ENCODE measurements at places on chromosomes 4 and X.

DNA sequence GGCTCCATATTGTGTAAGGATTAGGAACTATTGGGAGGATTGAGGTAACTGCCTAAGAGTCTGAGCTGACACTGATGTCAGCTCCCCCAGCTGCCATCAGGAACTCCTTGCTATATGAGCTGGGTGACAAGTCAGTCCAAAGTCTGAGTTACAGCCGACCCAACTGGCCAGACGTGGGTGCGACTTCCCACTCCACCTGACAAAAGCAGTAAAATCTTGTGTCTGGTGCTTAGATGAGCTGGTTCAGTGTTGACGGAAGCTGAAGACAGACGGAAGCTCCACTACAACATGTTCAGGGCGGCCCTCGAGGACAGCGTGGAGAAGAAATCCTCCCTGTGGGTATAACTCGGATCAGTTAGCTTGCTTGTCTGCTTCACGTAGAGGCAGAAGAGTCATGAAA lies 22.8 kb upstream of the NAT8L start:
- DNase-seq, result no peak

DNA sequence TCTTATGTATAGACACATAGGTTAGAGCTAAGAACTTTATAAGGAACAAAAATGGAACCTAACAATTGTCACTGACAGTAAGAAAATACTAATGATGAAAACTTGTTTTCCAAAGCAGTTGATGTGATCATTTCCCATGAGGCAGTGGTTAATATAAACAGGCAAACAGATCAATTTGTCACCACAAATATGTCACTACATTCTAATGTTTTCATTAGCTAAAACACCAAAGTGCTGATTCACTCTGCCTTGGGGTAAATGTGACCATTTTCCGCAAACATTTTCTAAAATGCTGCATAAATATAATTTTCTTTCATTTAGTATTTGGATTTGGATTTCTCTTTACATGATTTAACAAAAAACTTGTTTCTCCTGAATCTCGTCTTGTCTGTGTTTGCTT lies 408.9 kb upstream of the CTSO start:
- DNase-seq, result no peak

DNA sequence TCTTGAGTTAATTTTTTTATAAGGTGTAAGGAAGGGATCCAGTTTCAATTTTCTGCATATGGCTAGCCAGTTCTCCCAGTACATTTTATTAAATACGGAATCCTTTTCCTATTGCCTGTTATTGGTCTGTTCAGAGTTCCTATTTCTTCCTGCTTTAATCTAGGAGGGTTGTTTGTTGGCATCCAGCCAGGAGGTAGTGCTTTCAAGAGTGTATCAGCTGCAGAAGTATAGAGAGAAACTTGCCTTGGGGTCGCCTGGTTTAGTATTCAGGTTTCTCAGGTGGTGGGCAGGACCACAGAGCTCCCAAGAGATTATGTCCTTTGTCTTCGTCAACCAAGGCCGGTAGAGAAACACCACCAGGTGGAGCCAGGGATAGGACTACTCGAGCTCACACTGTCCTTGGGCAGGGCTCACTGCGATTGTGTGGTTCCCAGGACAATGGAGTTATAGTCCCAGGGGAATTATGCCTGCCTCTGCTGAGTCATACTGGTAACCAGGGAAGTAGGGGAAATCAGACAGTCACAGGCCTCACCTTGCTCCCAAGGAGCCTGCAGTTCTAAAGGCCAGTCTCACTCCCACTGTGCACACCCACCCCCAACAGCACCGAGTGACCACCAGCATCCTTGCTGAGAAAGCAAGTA lies 168.1 kb downstream of the VSIG4 start:
- DNase-seq, result no peak

- no peak for DNase-seq
These were observed 94.9 kb upstream of the PJA1 start for GRCh38 chrX:69260169-69260568.

DNA sequence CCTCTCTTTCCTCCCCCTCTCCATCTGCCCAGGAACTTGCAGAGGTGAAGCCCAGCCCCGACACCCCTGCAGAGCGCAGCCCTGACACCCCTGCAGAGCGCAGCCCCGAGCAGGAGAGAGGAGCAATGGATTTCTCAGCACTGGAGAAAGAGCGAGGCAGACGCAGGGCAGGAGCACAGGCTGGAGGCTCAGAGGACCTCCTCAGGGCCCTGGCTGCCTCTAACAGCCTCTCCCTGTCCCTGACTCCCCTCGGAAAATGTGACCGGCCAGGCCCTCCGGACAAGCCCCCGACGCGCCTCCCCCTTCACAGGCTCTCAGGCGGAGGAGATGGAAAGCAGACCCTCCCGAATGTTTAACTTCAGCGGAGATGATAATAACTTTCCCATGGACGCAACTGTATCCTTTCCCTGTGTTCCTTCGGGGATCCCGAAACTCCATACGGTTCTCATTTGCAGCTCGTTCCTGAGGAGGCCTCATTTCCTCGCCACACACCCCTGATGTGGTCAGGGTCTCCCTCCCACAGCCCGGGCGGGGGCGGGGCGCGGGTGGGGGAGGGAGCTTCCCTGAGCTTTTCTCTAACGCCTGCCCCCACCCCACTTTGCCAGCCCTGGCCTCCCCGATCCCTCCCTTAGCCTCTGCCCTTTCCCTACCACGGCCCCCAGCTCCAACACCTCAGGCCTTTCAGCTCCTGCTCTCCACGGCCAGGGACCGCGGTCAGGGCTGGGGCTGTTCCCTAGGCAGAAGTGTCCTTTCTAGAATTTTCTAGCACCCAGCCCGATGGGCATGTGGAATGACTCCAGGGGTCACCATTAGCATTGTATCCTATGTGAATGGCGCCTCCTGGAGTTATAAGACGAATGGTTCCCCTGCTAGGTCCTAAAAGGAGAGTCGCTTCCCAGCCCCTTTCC lies 201.1 kb upstream of the BCOR start:
- no peak for DNase-seq

GRCh38 chrX:130419263-130419662 lies 17.5 kb downstream of the RBMX2 start:
- no peak for DNase-seq

DNA sequence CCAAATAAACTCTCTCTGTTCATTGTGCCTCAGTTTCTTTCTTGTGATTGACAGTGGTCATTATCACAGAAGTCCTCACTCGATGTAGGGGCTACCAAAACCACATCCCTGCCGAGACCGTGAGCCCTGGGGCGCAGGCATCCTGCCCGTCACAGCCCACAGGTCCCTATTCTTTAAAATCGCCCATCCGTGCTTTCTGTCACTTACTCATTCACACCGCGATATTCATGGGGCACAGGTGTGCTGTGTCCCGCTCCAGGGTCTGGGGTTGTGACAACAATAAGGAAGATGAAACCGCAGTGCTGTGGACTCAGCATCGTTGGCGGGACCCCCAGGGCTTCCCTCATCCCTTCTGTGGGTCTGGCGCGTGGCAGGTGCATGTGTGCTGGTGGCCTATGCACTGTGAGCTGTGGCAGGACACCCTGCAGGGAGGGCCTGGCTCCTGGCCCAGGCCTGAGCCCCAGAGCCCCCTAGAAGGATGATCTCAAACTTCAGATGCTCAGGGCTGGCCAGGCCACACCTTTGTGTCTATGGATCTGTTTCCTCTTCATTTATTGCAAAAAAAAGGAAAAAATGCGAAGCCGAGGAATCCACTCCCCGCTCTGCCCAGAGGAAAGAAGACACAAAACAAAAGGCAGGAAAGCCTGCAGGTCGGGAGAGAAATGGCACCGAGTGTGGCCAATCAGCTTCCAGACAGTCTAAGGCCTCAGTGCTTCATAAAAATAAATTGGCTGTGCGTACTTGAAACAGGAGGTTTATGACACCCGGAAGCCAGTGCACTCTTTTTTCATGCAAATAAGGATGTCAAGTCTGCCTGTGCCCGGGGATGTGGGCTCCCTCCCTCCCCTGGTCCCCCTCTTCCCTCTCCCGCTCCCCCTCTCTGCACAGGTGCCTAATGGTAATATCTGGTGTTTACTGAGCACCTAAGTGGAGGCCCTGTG lies 109.5 kb upstream of the ADRA2C start:
- DNase-seq, result no peak

- no peak for DNase-seq
These were observed 124.0 kb upstream of the CLNK start for GRCh38 chr4:10808591-10808990.

DNA sequence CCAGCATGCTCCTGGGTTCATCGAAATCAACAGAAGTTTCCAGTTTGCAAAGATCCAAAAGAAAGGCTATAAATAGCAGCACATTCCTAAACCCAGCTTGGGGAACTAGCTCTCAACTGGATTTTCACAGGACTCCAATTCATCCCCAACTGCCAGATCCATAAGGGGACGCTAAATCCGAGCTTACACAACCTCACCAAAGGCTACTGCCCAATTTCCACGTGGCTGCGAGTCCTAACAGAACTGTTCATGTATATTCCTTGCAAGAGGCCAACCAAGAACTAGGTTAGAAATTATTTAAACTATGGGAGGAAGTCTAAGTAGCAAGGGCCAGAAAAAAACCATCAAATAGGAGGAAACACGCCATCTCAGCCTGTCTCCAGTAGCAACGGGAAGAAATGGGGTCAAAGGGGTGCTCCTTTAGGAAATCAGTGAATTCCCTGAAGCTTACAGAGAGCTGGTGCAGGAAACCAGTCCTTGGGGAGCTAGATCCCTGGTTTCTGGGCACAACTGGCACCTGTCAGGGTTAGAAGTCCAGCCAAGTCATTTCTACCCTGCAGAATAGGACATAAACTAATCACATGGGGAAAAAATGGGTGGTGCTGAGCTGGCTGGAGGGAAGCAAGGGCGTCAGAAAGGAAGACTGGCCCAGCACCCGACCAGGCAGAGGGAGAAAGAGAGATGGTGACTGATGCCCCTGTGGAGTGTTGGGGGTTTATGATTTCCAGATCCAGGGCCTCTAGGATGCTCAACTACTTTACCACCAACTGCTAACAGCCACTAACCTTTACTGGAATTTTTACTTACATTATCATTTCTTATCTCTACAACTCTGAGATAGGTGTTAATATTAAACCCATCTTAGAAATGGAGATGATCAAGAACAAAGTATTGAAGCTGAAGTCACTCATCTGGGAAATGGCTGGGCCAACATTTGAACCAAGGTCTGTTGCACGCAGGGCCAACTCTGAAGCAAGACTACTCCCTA lies 20.5 kb downstream of the RELL1 start:
- no peak for DNase-seq

DNA sequence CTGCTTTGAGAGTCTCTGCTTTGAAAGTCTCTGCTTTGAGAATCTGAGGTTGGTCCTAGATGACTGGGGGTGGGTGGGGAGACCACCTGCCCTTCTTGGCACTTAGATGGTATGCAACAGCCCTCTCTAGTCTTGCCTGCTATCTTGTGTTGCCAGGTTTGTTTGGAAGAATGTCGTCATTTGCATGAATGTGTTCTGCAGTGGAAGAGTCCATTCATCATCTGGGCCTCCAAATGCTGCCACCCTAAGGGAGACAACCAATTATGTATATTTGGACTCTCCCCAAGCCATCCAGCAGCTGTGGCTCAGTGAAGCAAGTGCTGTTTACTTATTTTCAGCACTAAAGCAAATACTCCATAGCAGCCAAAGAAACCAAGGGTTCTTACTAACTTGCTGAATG lies 44.6 kb upstream of the TRPC5OS start:
- no peak for DNase-seq

- DNase-seq, result no peak
These were observed 289.7 kb upstream of the LDB2 start for GRCh38 chr4:17188125-17188524.

GRCh38 chr4:117481742-117482141 lies 396.4 kb upstream of the TRAM1L1 start:
- no peak for DNase-seq

- DNase-seq, result no peak
These were observed 392.8 kb upstream of the NDST3 start for GRCh38 chr4:117641519-117641918.

- DNase-seq, result no peak
These were observed 5.2 kb downstream of the RPS4X start for GRCh38 chrX:72271812-72272211.

DNA sequence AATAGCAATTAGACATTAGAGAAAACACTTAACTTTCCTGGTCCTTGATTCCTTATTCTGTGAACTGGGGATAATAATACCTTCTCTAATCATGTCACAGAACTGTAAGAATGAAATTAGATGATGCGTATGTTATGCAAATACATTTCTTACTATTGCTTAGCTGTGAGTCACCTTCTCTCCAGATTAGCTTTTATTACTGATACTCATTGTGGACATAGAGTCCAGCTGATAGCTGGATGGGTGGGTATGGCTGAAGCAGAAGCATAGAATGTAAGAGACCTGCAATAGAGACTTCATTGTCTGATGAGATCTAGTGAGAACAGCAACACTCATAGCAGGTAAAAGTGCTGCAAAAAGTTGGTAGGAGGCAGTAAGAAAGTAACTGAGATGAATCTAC lies 437.2 kb upstream of the ZFP42 start:
- DNase-seq, result no peak

GRCh38 chr4:146329050-146329716 lies 114.8 kb downstream of the REELD1 start:
- DNase-seq, result no peak

DNA sequence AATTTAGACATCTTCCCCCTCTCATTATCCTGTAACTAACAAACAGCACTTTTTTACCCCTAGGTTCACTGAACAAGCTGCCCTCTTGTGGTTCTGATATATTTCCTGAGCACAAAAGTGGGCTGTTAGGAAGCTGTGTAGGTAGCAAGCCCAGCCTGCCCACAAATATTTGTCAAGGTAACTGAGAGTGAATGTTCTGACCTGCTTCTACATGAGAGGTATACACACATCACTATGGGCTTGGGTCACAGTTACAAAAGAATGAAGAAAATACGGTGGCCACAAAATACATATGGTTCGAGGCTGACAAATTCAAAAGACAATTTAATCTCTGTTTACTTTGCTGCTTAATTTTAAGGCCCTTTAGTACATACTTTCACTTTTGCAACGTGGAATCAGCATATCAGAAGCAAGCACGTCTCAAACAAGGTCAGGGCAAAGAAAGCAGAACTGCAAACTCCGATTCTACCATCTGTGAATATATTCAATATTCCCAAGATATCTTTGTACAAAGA lies 78.7 kb downstream of the RBM47 start:
- DNase-seq, result no peak

DNA sequence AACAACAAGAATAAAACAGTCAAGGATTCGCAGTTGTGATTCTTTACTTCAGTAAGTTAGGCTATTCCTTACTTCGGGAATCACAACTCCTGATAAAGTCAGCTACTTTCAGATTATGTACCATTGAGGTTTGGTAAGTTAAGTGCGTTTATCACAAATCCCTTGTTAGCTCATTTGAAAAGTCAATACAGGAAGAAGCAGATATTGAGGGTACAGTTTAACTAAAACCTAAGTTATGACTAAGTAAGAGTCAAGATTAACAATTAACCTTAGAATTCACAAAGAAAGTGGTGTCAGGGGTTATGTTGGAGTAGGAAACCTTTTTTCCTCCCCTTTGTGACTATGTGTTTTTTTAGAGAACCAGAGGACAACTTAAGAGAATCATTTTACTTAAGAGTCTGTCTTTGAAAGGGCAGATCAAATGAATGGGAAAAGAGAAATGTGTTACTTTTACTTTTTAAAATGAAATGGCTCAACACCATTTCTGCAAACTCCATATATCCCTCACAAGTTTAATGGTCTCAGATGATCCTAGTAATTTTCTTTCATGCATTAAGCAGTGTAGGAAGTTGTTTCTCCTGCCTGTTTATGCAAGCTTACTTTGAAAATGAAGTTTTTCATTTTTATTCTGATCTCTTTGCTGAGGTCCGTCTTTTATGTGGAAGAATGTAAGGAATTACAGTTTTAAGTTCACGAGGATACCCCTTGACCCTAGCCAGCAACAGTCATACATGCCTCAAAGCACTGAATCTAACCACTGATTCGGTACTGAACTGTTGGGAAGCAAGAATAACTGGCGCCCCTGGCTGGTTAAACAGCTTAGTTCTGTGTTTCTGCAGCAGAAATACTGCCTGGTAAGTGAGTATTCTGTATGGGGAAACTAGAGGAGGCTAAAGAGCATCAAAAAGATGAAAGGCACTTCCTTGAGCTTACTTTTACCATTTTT lies 211.7 kb downstream of the SLC4A4 start:
- DNase-seq, result no peak
